ENCODE measurements at places on chromosomes 1 and 21.

DNA sequence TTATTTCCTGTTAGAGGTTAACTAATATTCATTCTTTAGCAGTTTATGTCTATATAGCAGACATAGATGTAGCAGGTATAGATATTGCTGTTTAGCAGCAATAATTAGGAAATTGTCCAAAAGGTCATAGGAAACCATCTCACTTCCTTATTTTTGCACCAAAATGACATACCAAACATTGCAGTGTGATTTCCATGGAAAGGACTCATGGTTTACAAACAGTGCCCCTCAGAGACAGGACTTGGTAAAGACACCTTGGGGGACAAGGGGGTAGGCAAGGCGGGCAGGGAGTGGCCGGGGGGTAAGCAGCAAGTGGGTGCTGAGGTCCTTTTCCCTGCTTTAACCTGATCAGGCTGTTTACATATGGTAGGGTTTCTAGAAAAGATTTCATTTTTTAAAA, 30.5 kb downstream of the BATF3 start:
- peak; percentile 22 for DNase-seq

- DNase-seq, result peak; percentile 42
Measured at GRCh38 chr1:160416369-160416768, 16.0 kb downstream of the VANGL2 start.

GRCh38 chr1:45314266-45314665, 12.4 kb upstream of the HPDL start:
- no peak for DNase-seq

GRCh38 chr1:63593303-63593885, at the start of gene PGM1:
TSS of gene PGM1 (plus strand) at chr1:63593411. CDS start at chr1:63593489, 78 bp downstream.
- peak; percentile 85 for DNase-seq

GRCh38 chr1:179251675-179252074, 22.2 kb upstream of the ABL2 start:
- peak; percentile 30 for DNase-seq

- DNase-seq, result peak; percentile 89
Measured at GRCh38 chr1:201599548-201599947, 60.6 kb downstream of the NAV1 start.

DNA sequence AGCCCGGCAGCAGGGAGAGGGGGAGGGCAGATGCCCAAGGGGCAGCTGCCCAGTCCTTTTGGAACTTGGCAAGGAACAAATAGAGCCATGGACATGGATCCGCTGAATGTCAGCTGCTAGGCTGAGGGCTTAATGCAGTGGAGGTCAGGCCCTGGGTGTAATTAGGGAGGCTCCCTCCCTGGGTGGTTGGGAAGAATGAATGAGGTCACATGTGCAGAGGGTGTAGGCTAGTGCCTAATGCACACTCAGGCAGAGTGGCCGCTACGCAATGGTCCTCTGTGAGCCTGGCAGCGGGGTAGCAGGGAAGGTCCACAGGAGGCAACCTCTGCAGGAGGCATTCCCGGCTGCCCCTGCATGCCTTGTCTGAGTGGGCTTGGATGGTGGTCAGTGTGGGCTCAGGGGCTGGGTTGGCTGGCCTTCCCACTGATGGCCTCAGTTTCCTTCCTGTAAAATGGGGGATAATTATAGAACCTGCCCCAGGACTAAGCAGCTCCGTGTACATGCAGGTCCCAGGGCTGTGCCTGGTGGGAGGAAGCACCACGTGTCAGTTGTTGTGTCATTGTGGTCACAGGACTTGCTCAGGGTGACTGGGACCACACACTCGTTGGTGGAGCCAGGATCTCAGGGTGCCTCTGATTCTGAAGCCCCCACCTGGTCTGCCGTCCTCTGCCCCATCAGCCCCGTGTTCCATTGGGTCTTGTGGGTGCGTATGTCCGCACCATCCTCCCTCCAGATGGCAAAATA, 81.6 kb upstream of the ACTL8 start:
- DNase-seq, result no peak

DNA sequence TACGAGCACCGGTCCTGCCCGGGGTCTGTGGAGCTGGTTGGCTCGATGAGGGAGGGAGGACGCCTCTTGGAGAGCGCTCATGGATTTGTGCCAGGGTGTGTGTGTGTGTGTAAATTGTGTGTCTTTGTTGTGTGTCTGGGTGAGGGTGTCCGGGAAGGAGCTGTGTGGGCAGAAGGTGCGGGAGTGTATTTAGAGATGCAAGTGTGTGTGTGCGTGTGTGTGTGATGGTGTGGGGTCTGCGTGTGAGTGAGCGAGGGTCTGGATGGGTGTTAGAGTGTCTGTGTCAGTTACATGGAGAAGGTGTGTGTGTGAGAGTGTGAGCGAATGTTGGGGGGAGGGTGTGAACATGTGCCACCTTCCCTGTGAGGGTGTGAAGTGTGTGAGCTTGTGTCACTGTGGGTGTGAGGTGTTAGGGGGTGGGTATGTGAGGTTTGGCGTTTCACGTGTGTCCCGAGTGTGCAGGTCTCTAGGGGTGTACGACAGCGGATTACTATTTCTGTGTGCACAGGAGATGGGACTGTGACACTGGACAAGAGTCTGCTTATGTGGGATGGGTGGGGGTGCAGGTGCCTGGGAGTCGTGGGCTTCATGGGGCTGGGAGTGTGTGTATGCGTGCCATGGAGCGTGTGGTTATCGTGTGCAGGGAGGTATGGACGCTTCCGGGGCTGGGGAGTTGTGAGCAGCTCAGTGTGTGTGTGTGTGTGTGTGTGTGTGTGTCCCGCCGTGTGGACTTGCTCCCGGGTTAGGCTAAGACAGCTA, 880 bp downstream of the IGSF21 start:
- DNase-seq, result no peak

DNA sequence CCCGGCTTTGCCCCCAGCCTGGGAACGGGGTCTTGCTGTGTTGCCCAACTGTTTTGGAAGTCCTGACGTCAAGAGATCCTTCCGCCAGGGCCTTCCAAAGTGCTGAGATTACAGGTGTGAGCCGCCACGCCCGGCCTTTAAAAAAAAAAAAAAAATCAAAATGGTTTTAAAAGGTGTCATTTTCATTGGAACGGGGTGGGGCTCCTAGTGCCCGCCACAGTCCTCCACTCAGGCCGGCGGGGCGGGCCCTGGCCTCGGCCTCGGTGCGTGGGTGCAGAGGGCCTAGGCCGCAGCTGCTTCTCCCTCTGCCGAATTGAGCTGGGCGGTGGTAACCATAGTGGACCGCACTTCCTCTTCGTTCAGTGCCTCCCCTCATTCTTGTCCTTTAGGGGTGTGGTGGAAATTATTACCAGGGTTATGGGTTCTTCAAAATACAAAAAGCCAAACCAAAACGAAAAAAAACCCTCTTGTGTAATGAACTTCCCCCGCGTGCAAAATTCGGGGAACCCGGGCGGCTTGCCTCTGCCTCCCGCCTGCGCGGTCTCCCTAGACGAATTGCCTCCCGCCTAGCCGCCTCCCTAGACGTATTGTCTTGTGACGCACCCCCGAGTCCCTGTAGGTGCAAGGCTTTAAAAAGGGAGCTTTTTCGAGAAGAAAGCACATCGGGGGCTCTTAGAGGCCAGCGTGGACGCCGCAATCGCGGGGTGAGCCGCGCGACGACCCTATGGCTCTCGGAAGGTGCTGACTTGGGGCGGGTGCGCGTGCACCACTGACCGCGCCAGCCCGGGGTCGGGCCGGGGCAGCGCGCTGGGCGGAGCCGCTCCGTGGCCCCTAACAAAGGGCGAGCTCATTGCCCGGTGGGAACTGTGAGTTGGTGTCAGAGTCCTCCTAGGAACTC, 10.5 kb upstream of the SPEN start:
- DNase-seq, result no peak

- no peak for DNase-seq
Measured at GRCh38 chr1:154775621-154776605, 94.2 kb downstream of the KCNN3 start.

DNA sequence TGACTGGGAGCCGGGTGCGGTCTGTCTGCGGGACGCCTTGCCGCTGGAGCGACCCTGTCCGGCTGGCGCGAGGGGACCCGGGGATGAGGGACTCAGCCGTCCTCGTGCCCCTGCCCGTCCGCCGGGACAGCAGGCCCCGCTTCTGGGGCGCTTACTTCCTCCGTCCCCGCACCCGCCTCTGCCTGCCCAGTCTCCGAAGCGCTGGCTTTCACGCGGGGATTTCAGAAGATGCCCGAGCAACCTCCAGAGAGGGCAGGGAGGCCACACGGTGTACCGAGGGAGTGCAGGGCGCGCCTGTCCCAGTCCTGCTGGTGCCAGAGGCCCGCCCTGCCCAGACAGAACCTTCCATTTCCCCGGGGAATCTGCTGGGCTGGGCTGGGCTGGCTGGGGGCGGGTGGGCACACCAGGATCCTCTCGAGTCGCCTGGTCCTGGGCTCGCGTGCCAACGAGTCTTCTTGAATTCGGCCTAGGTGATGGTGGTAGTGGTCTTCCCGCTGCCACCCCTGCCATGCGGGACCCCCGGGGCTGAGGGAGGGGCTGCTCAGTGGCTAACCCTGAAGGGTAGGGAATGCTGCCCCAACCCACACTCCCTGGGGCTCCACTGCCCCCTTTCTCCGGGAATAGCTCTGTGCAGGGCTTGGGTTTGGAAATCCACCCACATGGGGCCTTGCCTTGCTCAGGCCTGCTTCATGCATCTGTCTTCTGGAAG, 2.5 kb upstream of the TRPM2 start:
- no peak for DNase-seq

GRCh38 chr1:183607322-183607980, 17.2 kb upstream of the NCF2 start:
- no peak for DNase-seq

DNA sequence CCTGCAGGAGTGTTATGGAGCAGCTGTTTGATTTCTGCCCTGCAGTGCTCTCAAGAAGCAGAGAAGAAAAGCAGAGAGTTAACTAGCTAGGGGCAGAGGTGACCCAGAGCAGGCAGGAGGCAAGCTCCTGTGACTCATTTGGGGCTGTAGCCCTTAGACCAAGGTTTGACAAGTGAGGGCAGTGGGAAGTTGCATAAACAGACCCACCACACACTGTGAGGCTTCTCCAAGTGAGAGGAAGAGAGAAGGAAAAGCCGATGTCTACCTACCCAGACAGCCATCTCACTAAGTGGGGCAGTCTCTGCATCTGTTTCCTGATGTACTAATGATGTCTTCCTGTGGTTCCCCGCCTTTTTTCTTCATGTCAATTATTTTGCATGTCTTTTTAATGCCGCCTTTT, 159.9 kb upstream of the NR5A2 start:
- DNase-seq, result no peak

DNA sequence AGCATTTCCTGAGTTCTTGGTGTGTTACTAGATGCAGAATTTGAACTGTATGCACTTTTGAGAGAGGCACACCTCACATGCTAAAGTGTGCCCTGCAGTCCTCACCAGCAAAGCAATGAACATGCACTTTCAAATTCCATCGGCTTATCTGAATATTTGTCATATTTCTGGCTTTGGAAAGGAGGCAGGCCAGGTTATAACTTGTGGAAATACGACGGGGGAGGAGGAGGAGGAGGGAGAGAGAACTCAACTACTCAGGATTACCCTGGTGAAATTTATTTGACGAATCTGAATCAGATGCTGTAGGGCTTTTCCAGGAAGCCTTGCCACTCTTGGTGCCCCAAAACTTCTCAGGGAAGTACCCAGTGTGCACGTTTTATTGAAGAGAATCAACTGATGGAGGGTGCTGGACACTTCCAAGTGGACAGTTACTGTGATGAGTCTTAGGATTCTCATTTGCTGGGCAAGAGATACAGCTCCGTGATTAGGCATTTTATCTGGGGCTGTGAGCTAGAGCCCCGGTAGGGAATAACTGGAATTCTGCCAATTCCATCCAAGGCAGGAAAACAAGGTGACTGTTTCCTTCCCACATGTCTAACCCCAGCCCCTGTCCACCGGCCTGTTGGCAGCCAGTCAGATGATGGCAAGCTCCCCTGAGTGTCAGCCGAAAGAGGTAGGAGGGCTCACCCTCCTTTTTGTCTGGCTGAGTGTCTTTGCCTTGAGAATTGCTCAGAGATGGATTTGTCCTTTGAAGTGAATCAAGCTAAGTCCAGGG, 3.8 kb downstream of the PDPN start:
- peak; percentile 32 for DNase-seq

DNA sequence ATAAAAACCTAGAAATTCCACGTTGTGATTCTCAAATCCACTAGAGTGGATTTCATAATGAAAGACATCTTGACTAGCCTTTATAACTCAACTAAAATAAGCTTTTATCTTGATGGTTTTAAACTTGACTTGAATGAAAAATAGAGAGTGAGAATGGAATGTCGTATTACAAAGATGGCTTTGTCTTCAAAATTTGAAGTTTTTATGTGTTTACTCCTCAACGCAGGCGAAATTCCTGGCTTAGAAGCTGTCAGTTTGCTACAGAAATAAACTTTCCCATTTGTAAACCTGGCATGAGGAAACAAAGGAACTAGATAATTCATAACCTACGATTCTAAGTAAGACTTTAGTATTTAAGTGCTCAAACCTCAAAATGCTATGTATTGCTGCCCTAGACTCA, 90.0 kb upstream of the KRTAP19-8 start:
- DNase-seq, result no peak

GRCh38 chr1:216387782-216388181, 35.5 kb downstream of the USH2A start:
- no peak for DNase-seq

DNA sequence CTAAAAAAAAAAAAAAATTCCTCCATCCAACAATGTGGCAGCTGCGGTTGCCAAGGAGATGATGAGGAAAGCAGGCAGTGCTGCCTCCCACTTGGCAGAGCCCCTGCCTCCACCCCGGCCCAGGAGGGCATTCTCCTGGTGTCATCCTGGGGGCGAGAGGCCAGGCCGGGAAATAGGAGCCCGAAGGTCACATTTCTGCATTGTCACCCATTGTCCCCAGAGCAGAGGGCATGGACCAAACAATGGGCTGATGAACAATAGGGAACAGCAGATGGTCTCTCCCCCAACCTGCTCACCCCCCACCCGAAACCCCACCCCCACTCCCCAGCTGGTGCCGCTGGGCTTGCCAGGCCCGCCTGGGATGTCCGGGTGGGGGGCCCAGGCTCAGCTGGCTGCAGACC, 37.3 kb downstream of the CAMK2N1 start:
- DNase-seq, result no peak

DNA sequence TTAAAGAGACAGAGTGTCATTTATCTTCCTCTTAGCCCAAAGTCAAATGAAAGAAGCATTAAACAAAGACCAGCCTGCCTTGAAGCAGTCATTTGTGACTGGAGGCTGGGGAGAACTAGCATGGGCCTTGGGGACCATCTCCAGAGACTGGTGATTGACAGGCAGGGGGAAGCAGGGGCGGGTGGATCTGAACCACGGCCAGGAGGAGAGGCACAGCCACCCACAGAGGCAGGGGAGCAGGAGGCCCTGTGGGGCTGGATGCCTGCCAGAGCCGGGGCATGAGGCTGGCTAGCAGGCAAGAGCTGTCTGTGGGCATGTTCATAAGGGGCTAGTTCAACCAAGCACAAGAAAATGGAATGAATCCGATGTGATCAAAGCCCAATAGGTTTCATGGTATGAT, 73.9 kb downstream of the PLXNA2 start:
- DNase-seq, result no peak
